ENCODE measurements at places on chromosomes 2 and 18. TPM values are rescaled to one million over a fixed set of nuclear protein-coding genes. Genes with fewer than 3 reads are reported as not detected.

EML6 gene
- total RNA-seq: 23.0 TPM

TIA1 gene
- 432 TPM for total RNA-seq

PTPN2 gene
- total RNA-seq: 30.7 TPM

IL18R1 gene
- 0.09 TPM for total RNA-seq

EGR4 gene
- 0.09 TPM for total RNA-seq

MTLN gene
- 15.9 TPM for total RNA-seq

DRC1 gene
- total RNA-seq: 2.6 TPM

SP140L gene
- total RNA-seq: 1.3 TPM

ELOA2 gene
- total RNA-seq: not detected

CENPA gene
- 4.6 TPM for total RNA-seq

KHK gene
- 3.6 TPM for total RNA-seq

TXNDC2 gene
- total RNA-seq: not detected

CNTNAP5 gene
- total RNA-seq: 49.7 TPM

RSAD2 gene
- 1.5 TPM for total RNA-seq

LIPG gene
- 10.0 TPM for total RNA-seq

NR4A2 gene
- total RNA-seq: 0.45 TPM

DSG1 gene
- 0.27 TPM for total RNA-seq

RNF125 gene
- 2.5 TPM for total RNA-seq

IMPA2 gene
- total RNA-seq: 8.1 TPM

ARHGEF4 gene
- total RNA-seq: 35.3 TPM

WIPF1 gene
- total RNA-seq: 10.1 TPM

MOGAT1 gene
- total RNA-seq: not detected

ST6GAL2 gene
- total RNA-seq: 139 TPM

GKN2 gene
- not detected for total RNA-seq

INPP1 gene
- total RNA-seq: 7.7 TPM

ASB18 gene
- 0.45 TPM for total RNA-seq

PDE11A gene
- 14.3 TPM for total RNA-seq

IL36RN gene
- not detected for total RNA-seq

RFX8 gene
- 0.36 TPM for total RNA-seq

SLC14A1 gene
- total RNA-seq: 3.7 TPM

TNS1 gene
- total RNA-seq: 18.7 TPM

FARP2 gene
- total RNA-seq: 48.7 TPM

MC4R gene
- total RNA-seq: 0.54 TPM

UGT1A5 gene
- not detected for total RNA-seq

UCN gene
- total RNA-seq: 1.2 TPM

RAD51AP2 gene
- total RNA-seq: 0.54 TPM

OSR1 gene
- 8.7 TPM for total RNA-seq

Data from cerebellum (tissue), 4 donors.